ENCODE measurements at places on chromosomes 5 and 9. TPM values are rescaled to one million over a fixed set of nuclear protein-coding genes. Genes with fewer than 3 reads are reported as not detected.

The CTXN3 gene
- total RNA-seq = not detected

The PCDHGA12 gene
- 15.4 TPM for total RNA-seq

The SEPTIN8 gene
- 37.3 TPM for total RNA-seq

The WDR5 gene
- total RNA-seq = 30.2 TPM

The SMAD5 gene
- total RNA-seq = 62.7 TPM

The CDH10 gene
- total RNA-seq = not detected

The ENTPD8 gene
- total RNA-seq = not detected

The CBY3 gene
- not detected for total RNA-seq

The RGS14 gene
- 20.1 TPM for total RNA-seq

The NMUR2 gene
- total RNA-seq = not detected

The CCNI2 gene
- total RNA-seq = not detected

The BSPRY gene
- 4.0 TPM for total RNA-seq

The SV2C gene
- 0.23 TPM for total RNA-seq

The FABP6 gene
- not detected for total RNA-seq

The ZNF883 gene
- 0.62 TPM for total RNA-seq

The F2RL1 gene
- 3.4 TPM for total RNA-seq

The C5orf58 gene
- not detected for total RNA-seq

The MEIKIN gene
- total RNA-seq = 0.66 TPM

The CACNA1B gene
- not detected for total RNA-seq

The PRUNE2 gene
- 930 TPM for total RNA-seq

The SLC22A4 gene
- total RNA-seq = 0.25 TPM

The MEF2C gene
- 23.1 TPM for total RNA-seq

The MTMR12 gene
- 68.5 TPM for total RNA-seq

The PLEKHG4B gene
- 0.66 TPM for total RNA-seq

The TRAF1 gene
- total RNA-seq = 8.5 TPM

The RASGEF1C gene
- total RNA-seq = 3.1 TPM

The ERGIC1 gene
- 151 TPM for total RNA-seq

The TNFAIP8 gene
- 76.7 TPM for total RNA-seq

The NR5A1 gene
- total RNA-seq = not detected

The LHX3 gene
- not detected for total RNA-seq

The TEK gene
- total RNA-seq = 11.5 TPM

The SLC6A18 gene
- not detected for total RNA-seq

The HSD17B3 gene
- total RNA-seq = not detected

The B4GALT1 gene
- 32.7 TPM for total RNA-seq

The MYMK gene
- not detected for total RNA-seq

The ADAMTSL2 gene
- 5.8 TPM for total RNA-seq

The GRM6 gene
- not detected for total RNA-seq

The FBLL1 gene
- total RNA-seq = not detected

The PITX1 gene
- 17.0 TPM for total RNA-seq

The OR2K2 gene
- not detected for total RNA-seq

The ARID3C gene
- not detected for total RNA-seq

The AMBP gene
- total RNA-seq = not detected

The PDLIM7 gene
- total RNA-seq = 863 TPM

The AQP3 gene
- total RNA-seq = 100 TPM

The STPG3 gene
- total RNA-seq = not detected

The SARDH gene
- not detected for total RNA-seq

The SMARCA2 gene
- 133 TPM for total RNA-seq

The ECSCR gene
- total RNA-seq = 30.8 TPM

The FOXI1 gene
- total RNA-seq = not detected

The CRHBP gene
- 4.0 TPM for total RNA-seq

The DMXL1 gene
- 38.4 TPM for total RNA-seq

The FAM240B gene
- not detected for total RNA-seq

The N4BP3 gene
- 1.2 TPM for total RNA-seq

The FAXDC2 gene
- total RNA-seq = 27.8 TPM

The CDHR2 gene
- total RNA-seq = not detected

Measured in gastroesophageal sphincter (tissue), 4 donors.